Activated CD4-positive, alpha-beta T cell treated with anti-CD3 and anti-CD28 coated beads, Interleukin-2, amount 50 U/mL, for 1 hour (primary cell): ENCODE measurements at places on chromosomes 5 and 9.

DNA sequence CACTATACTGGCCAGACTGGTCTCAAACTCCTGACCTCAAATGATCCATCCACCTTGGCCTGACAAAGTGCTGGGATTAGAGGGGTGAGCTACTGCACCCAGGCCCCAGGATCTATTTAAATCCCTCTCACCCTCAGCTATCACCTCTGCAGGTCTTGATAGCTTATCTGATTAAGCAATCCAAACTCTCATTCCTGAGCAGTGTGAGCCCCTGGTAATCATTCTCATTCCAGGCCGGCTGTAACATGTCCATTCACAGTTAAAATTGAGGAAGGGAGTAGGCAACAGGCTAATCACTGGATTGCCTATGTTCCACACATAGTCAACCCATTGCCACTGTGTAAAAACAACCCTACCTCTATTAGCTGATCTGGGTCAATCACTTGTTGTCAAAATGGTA, 111.1 kb downstream of the AGTPBP1 start:
- no peak for DNase-seq

DNA sequence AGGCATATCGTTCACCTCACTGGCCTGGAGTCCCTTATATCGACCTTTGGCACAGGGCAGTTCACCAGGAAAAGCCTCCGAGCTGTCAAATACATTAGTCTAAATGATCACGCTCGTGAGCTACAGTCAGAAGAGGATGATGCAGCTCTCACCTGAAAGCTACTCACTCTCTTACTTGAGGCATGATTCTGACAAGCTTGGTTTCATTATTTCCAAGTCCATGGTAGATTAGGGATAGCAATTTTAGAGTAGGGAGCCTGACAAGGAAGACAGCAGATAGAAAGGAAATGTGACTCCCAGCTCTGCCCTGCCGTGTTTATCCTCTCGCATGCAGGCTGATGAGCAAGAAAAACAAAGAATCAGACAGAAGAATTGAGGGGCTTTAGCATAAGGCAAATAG, 98.0 kb upstream of the MAP1B start:
- no peak for DNase-seq

- DNase-seq, result no peak
These were observed 392.1 kb upstream of the DAB2 start for GRCh38 chr5:39816866-39817265.

DNA sequence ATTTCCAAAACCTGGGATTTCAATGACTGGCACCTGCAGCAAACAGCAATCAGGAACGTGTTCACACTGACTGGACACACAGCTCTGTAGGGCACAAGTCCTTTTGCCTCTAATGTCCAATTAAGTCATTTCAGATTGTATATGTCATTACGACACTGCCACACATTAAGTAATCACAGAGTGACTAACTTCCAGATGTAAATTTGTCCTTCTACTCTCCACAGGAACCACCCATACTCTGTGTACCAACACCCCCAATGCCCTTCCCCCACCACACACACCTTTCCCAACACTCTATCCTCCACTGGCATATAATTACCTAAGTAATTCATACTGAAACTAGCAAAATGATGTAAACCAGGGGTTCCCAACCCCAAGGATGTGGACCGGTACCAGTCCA, 30.5 kb downstream of the LARS1 start:
- DNase-seq, result no peak

DNA sequence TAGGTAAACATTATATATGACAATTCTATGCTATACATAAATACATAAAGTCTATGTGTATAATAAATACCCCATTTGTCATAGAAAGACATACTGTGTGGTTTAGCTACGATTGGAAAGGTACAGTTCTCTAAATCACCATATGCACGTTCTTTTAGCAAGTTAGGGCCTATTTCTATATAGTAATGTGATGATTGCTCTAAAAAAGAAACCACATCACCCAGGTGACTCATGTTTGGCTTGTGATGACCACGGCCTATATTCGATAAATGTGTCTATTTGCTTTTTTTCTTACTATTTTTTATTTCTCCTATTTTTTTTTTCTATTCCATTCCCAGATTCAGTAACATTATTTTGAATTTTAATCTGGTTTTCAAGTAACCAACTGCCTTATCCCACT, 34.7 kb downstream of the RETREG1 start:
- no peak for DNase-seq

DNA sequence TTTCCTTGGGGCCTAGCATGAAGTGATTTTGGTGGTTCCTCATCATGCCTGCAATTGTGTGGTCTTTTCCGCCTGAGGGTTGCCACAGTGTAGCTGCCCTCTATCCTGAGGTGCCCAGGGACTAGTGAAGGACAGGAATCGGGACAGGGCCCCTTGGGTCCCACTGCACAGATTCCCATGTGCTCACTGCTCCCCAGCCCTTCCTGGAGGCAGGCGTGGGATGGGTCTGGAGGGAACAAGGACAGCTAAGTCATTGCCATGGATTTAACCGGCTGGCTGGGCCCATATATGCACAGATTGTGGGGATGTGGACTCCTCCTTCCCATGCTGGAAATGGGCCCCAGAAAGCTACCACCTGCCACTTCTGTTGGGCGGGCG, 122.3 kb upstream of the PITX1 start:
- DNase-seq, result no peak

GRCh38 chr5:131854134-131854533, 57.3 kb upstream of the FNIP1 start:
- no peak for DNase-seq

DNA sequence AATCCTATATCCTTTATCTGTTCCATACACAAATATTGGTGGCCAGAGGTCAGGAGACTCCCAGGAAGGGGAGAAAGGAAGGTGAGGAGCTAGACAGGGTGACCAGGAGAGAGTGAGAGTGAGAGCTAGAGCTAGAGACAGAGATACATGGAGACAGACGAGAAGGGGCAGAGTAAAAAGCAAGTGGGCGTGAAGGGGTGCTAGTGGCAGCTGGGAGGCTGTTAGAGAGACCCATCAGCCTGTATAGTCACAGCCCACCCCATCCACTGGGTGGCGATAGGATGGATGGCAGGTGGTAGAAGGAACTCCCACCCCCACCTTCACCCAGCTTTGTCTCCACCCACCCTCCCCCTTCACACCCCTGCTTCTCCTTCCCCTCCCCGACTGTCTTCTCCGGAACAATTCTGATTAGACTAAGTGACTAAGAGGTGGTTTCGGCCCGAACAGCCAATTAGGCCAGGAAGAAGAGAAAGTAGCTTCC, 32.8 kb downstream of the PCDH1 start:
- no peak for DNase-seq

DNA sequence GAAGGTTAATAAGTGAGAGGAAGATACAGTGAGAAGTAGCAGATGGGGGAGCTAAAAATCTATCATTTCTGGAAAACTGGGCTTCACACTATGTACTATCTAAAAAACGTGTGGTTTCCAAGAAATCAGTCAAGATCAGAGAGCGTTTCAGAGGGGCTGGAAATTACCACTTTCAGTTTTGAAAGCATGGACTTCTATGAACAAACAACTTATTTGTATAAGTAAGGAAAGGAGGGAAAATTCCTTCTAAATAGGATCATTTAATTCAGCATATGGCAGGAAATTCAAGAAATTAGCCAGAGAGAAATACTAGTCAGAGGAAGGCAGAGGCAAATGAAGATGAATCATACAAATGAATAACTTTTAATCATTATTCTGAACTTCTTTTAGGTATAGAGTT, 11.3 kb downstream of the TNC start:
- DNase-seq, result no peak

GRCh38 chr5:173591056-173591514, 25.4 kb downstream of the BOD1 start:
- no peak for DNase-seq

GRCh38 chr5:5371957-5372356, 50.5 kb upstream of the ICE1 start:
- no peak for DNase-seq

DNA sequence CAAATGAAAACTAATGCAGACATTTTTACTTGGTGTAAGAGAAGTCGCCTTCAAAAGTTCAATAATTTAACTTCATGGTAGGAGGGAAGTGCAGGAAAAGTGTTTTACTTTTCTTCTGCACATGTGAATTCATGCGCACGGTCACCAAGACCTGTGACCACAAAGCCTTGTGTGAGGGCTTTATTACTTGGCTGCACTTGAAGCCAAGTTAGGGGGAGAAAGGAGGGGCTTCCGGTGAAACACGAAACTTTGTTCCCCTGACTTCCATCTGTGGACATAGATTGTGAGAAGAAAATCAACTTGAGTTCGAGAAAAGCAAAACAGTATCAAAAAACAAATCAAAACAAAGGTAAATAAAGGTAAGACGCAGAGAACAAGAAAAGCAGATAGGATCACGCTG, 239.9 kb downstream of the ROR2 start:
- DNase-seq, result no peak

GRCh38 chr9:7640231-7640630, 159.3 kb downstream of the DMAC1 start:
- DNase-seq, result no peak

- DNase-seq, result no peak
These were observed 54.0 kb downstream of the CTNNA1 start for GRCh38 chr5:138807182-138807581.

- no peak for DNase-seq
These were observed 63.7 kb downstream of the GLIS3 start for GRCh38 chr9:4235871-4236804.

DNA sequence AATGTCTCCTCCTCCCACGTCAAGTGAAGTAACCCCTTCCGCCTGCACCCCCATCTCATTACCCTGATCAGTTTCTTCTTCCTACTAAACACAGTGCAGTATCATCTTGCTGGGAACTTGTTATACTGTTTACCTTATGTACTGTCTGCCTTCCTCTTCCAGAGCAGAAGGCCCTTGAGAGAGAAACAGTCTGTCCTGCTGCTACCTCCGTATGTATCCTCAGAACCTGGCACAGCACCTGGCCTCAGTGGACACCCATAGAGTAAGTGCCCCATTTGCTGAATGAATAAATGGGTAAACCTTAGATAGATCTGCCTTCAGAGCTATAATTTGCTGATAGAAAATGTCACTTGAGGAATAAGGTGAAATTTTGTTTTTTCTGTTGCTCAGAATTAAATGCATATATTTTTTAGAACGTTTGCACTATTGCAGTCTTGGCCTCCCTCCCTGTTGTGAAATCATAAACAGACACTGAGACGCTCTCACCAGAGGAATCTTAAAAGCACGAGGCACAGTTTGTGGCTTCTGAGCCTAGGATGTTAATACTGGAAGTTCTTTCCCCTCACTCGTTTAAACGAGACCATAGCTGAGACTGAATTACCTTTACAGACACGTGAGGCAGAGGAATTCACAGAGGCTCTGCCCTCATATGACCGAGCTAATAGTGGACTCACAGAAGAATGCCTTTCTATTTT, 223.1 kb upstream of the DAP start:
- DNase-seq, result no peak

DNA sequence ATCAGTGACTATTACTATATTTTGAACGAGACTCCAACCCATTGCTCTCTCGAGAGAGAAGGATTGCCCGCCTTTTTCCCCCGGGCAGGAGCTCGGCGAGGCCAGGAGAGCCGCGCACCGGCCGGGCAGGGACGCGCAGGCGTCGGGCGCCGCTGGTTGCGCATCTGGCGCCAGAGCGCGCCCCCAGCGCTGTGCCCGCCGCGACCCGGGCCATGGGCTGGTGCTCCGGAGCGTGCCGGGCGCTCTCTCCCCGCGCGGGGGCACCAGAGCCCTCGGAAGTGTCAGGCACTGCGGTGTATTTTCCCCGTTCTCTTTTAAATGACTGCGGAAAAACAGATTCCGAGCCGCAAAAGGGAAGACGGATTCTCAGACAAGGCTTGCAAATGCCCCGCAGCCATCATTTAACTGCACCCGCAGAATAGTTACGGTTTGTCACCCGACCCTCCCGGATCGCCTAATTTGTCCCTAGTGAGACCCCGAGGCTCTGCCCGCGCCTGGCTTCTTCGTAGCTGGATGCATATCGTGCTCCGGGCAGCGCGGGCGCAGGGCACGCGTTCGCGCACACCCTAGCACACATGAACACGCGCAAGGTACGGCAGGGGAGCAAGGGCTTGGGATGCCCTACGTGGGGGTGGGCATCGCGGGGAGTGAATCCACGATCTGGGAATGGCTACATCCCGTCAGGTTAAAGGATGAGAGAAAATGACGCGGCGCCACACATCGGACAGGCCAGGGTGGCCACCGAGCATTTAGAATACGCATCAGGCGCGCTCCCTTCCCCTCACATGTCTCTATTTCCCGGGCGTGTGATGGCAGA, 1.1 kb upstream of the NTRK2 start:
- DNase-seq, result peak; percentile 12

GRCh38 chr9:125428060-125428901, 166.7 kb downstream of the GAPVD1 start:
- DNase-seq, result no peak
